WERI-Rb-1 (cell line): ENCODE measurements at places on chromosomes 12 and 14.

DNA sequence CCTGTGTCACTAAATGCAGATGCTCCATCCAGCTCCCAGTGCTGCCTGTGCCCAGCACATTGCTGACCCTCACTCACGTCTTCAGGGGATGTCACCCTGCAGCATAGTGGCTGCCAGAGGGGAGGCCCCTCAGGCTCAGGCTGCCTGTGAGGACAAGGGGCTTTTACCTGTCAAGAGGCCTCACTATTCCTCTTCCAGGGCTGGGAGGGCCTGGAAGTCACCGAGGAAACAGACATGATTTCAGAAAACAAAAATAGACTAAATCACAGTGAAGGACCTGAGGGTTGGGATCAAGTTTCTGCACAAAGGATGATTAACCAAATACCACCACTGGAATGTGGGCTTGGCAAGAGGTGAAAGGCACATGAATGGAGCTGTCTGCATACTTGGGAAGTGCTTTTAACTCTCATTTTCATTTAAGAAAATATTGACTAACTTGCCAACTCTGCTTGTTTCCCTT, 1202.3 kb downstream of the BCL11B start:
- no peak for DNase-seq

- DNase-seq, result no peak
These were observed 3.0 kb downstream of the MIS18BP1 start for GRCh38 chr14:45249856-45250575.

GRCh38 chr14:49892301-49892635, 614 bp upstream of the ARF6 start:
- DNase-seq, result no peak

DNA sequence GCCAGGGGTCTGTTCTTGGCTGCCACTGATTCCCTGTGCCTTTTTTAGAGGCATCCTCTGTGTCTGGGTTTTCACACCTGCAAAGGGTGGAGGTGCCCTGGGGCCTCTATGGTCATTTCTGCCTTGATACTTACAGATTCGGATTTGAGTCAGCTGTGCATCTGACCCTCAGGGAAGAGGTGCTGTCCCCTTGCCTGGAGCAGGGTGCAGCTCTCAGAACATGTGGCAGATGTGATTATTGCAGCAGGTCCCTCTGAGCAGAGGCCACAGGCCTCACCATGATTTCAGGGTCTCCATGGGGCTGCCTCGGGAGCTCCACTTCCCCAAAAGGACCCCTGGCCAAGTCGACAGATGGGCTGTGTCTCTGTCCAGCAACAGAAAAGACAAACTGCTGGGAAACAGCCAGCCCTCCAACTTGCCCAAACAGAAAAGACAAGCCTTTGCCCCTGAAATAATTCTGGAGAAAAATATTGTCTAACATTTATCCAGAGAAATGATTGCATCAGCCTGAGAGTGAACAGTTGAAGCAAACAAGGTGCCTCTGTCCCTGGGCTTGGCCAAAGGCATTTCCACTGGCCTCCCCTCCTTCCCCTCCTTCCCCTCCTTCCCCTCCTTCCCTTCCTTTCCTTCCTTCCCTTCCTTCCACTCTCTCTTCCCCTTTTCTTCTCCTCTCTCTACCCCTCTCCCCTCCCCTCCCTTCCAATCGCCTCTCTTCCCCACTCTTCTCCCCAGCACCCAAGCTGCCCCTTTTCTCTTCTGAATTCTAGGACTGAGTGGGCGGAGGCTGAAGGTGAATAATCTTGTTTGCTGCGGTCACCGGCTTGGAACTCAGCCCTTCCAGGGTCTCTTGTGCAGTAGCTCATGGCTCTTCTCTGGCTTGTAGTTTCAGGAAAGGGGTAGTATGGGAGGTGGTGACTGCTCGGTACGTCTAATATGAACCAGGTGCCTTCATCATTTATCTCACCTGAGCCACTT, 676 bp downstream of the SERPINA3 start:
- DNase-seq, result no peak

- DNase-seq, result no peak
These were observed 101.9 kb downstream of the GAS2L3 start for GRCh38 chr12:100675432-100675831.
